ENCODE measurements at places on chromosomes 2 and 18. TPM values are rescaled to one million over a fixed set of nuclear protein-coding genes. Genes with fewer than 3 reads are reported as not detected.

DNA sequence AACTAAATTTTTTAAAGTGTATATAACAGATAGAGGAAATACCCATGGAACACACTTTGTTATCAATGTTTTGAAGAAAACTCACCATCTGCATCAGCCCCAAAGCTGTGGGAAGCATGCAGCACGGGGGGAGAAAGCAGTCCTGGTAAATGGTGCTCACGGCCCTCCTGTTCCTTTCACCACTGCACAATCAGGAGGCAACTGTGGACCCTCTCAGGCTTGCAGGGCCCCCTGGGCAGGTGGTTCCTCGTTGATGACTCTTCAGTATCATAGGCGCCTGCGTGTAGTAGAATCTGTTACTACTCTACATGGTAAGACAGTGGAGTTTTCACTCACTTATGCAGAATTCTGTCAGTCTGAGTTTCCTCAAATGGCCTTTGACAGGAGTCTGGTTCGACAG lies 4.9 kb upstream of the CNDP1 start:
- no peak for DNase-seq

DNA sequence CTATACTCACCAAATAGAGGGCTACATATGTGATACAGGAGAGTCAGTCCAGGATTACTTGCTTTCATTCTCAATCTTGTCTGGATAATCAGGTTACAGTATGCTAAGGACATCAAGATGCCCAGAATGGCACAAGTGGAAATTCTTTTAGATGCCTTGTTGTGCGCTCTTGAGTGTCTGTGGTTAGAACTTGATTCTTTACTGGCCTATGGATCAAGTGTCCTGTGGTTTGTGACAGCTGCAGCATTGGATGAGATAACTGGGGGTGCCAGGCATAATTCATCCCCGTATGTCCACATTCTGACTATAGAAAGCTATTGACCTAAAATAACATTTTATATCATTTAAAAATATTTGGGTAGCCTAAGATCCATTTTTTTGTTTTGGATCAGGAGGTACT lies 40.1 kb downstream of the CDC42EP3 start:
- DNase-seq, result no peak

DNA sequence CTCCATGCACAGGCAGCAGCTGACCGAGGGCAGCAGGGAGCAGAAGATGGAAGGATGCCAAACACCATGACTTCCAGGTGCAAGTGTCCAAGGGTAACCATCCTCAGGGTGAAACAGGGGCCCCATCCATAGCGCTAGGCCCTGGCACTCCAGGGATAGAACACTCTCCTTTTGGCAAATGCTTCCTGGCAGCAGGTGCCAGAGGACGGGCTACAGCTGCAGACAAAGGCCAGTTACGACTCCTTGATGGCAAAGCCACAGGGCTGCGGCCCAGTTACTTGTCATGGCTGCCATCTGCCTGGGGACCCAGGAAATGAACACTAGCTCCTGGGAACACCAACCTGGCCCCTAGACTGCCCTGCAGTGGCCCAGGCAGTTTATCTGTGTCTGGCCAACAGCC lies 178.8 kb downstream of the TMEM163 start:
- no peak for DNase-seq

Gene RBMS1
- total RNA-seq, result 18.2 TPM

Gene SEC11C
- total RNA-seq, result 86.6 TPM

Measured in right lobe of liver (tissue), 6 donors.